ENCODE measurements at places on chromosomes 6 and 20. TPM values are rescaled to one million over a fixed set of nuclear protein-coding genes. Genes with fewer than 3 reads are reported as not detected.

ADGRF5 gene
- 29.0 TPM for polyA plus RNA-seq

NPBWR2 gene
- not detected for polyA plus RNA-seq

GPX5 gene
- polyA plus RNA-seq, result not detected

ZNF334 gene
- 33.6 TPM for polyA plus RNA-seq

- DNase-seq, result no peak
These were observed 3.0 kb upstream of the MLIP start for GRCh38 chr6:54108271-54108670.

GRCh38 chr6:91704531-91704930 is 1117.7 kb upstream of the MAP3K7 start:
- DNase-seq, result no peak

- DNase-seq, result no peak
These were observed 438.1 kb downstream of the HACE1 start for GRCh38 chr6:104421650-104422049.

- DNase-seq, result no peak
These were observed 19.4 kb downstream of the C6orf15 start for GRCh38 chr6:31092769-31093505.

DNA sequence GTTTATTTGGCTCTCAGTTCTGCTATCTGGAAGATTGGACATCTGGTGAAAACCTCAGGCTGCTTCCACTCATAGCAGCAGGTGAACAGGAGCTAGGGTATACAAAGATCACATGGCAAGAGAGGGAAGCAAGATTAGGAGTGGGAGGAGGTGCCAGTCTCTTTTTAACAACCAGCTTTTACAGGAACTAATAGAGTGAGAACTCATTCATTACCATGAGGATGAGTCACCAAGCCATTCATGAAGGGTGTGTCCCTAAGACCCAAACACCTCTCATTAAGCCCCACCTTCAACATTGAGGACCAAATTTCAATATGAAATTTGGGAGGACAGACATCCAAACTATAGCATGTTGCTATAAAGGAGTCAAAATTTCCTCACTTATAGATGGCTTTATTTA is 85.4 kb upstream of the HCRTR2 start:
- DNase-seq, result no peak

DNA sequence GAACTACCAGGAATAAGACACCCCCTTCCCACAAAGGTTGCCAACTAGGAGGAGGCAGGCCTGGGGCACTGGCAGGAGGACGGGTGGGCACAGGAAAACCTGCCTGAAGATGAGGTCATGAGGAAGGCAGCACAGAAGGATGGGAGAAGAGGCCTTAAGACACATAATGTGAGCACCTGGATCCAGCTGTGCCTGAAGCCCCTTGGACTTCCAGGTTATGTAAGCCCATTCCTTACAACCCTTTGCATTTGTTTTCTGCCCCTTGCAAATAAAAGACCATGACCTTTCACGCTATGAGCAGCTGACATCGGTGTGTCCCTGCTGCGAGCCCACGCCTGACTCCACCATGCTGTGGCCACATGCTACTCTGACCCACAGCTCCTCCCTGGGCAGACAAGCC is 23.4 kb downstream of the KCNQ2 start:
- DNase-seq, result no peak

DNA sequence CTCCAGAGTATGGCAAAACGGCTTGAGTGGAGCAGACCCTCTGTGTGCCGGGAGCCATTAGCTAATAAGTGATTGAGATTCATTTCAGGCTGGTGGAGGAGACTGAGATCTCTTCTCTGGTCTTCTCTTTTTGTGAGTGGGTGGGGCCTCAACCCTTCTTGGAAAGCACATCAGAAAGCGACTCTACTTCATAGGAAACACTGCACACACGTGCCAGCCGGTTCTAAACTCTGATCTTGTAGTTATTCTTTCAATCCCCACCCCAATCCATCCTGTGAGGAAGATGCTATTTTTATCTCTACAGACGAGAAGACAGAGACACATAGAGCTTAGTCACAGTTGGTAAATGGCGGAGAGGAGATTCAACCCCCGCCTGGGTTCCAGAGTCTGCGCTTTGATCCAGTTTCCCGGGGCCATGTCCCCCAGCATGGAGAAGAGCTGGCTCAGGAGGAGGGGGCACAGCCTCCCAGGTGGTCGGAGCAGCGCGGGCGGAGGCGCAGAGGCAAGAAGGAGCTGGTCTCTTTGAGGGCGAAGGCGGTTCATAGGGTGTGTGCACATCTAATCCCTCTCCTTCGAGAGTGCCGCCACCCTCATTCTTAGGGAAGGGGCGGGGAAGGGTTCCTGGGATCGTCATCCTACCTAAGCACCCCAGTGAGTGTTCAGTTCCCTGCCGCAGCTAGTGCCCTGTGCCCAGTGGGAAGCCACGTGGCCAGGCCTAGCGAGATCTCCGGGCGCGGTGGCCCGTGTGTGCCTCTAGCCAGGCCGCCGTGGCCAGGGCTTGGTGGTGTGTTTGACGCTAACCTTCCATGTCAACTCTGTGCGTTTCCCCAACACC is 49.0 kb upstream of the TAGAP start:
- no peak for DNase-seq

- no peak for DNase-seq
These were observed 56.0 kb downstream of the RAMACL start for GRCh38 chr6:166530211-166531095.

DNA sequence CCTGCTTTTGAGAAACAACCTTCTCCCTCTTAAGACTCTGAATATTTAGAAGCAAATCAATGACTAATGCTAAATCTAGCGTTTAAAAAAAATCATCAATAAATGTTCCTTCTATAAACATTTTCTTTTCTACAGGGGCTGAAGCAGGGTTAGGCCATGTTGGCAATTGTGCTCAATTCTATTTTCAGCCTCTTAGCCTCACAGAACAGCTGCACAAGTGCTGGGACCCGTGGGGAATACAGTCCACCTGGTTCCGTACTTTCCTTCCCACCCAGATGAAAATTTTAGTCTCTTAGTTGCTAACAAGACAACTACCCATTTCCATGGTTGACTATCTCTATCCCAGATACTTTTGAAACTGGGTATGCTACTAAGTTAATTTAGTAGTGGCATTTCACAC is 138.6 kb downstream of the RPS12 start:
- DNase-seq, result no peak

- no peak for DNase-seq
These were observed 167.9 kb downstream of the HAO1 start for GRCh38 chr20:7772371-7772770.

- no peak for DNase-seq
These were observed 79.0 kb downstream of the BACH2 start for GRCh38 chr6:90217506-90218127.

DNA sequence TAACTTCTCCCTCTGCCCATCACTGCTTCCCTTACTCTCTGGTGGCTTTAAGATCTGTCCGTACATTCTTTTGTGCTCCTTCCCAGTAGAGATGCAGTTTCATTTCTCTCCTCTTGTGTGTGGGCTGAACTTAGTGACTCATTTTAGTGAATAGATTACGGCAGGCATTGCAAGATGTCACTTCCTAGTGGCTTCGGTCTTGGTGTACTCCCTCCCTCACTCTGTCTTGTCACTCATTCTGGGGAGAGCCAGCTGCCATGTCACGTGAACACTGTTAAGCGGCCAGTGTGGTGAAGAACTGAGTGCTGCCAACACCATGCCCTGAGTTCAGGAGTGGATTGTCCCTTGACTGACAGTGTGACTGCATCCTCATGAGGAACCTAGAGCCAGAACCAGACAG is 115.9 kb downstream of the OTOR start:
- no peak for DNase-seq

DNA sequence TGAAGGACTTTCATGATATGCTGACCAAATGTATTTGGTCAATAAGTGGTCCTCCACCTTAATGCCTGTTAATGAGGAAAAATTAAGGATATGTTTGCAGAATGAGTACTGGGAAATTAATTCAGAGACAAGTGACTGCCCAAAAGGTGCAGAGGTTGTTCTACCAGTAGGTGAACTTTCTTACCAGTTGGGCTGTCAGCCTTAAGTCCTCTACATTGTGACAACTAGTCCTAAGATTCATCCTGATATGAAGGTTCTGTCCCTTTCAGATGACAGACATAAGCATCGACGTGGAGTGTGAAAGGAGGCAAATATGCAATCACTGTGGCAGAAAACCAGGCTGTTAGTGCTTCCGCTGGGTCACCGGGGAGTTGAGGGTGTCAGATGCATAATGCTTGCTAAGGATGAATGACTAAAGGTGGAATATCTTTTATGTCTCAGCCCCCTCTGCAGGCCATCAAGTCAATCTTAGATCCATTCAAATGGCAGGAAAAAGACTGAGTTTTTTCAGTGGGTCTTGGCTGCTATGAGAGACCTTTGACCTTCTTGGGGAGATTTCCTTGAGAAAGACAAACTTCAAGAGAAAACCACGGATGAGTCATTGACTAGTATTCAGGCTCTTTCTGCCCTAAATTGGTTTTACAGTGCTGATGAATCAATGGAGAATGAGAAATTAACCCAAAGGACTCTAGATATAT is 226.0 kb downstream of the TPBG start:
- DNase-seq, result no peak

GRCh38 chr6:154945271-154945890 is 49.7 kb upstream of the TIAM2 start:
- no peak for DNase-seq

DNA sequence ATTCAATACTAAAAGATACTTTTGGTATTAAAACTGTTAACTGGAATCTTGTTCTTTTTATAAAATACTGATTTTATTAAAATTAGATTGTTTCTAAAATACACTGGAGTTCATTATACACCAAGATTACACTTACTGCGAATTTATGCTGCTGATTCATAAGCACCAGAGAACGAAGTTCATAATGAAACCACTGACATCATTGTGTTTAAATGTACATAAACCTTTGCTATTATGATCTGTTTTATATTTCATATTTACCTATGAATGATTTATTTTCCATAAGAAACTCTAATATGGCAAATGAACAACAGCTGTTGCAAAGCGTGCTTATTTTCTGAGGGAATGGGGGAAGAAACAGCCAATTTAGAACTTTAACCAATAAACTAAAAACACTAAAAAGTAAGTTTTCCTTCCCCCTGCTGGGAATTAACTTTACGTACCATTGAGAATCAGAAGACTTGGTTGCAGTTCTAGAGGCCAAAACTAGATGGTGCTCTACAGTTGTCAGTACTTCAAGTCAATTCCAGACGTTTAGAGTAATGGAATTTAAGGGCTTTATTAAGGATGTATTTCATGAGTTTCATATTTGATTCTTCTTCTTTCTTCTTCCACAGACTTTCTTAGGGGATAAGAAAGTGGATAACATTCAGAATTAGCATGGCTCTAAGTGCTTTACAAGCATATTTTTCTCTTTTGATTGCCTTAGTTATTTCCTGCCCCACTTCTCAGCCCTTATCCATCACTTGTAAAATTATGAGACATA is 30.8 kb upstream of the COL19A1 start:
- DNase-seq, result peak; percentile 40

DNA sequence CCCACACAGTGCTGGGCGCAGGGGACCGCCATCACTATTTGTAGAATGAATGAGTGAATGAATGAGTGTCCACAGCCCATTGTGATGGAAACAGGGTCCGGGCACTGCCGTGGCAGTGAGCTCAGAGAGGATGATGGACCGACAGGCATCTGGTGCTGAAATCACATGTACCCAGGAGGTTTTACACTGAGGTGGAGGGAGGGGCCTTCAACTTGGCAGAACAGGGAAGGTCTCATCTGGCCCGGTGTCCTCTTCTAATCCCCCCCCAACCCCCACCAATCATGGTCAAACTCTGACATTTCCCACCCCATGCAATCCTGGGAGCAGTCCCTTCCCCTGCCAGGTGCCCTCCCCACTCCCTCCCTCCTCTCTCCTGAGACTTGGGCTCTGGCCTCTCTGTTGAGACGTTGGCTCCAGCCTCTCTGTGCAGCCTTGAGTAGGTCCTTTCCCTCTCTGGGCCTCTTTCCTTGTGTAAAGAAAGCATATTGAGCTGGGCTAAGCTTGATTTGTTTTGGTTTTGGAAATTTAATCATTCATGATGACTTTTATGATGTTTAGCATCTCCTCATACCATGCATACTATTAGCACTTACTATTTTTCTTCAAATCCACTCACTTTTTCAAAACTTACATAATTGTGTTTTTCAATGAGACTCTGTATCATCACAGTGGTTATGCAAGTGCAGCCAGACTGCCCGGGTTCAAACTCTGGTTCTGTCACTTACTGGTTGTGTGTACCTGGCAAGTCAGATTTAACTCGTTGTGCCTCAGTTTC is 10.8 kb downstream of the KIAA1755 start:
- DNase-seq, result no peak

DNA sequence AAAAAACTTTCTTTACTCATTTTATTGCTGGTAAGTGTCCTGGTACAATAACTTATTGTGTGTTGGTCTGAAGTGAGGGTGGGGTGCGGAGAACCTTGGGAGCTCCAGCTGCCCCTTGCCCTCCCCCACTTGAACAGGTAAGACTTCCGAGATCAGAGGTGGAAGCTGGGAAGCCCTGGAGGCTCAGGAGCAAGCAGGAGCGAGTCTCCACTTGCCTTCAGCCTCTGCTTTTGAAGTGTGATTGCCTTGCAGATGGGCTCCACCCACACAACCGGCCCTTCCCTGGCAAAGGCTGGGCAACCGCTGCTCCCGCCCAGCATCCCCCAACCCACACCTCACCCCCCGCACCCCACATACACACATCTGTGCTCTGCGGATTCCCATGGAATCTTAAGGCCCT is 179.6 kb downstream of the TFAP2C start:
- no peak for DNase-seq

GRCh38 chr20:10524034-10524476 is 89.0 kb downstream of the SLX4IP start:
- no peak for DNase-seq

- no peak for DNase-seq
These were observed 10.2 kb upstream of the MROH8 start for GRCh38 chr20:37189416-37190016.

DNA sequence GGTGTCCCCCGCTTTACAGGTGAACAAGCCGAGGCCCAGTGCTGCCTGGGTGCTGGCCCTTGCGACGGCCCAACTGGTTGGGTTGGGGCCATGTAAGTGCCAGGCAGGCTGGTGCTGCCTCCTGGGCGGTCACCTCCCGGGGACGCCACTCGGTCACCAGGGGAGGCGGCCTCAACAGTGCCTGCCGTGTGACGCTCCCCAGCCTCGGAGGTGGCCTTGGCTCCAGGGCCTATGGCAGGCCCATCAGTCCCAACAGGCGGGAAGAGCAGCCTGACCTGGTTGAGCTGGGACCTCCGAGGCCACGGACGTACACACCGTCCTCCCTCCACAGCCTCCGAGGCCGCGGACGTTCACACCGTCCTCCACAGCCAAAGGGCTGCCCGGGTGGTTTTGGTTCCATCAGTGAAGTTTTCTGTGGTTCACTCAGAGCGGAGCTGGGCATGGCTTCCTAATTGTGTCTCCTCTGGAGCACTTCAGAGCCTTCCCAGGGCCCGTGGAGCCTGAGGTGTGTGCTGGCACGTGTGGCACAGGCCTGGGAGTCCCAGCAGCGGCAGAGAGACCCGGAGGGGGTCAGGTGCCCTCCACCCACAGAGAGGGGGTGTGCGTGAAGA is 19.3 kb upstream of the SLCO4A1 start:
- no peak for DNase-seq

DNA sequence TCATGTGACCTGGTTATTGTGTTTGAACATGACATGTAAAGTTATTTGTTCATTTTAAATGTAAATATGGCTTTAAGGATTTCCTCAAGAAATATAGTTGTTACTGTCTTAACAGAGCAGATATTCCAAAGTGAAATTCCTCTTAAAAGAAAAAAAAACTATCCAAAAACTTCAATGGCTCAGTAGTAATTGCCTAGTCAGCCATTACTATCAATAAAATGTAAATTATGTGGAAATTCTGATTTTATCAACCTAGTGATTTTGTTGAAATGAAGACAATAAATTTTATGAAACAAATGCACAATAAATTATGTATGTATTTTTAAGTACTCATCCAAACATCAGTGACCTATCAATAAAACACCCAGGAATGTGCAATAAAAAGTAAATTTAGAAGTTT is 463.3 kb downstream of the TENT5A start:
- DNase-seq, result no peak
